Bone marrow (tissue), 2 donors: ENCODE measurements at places on chromosomes 5 and 9.

DNA sequence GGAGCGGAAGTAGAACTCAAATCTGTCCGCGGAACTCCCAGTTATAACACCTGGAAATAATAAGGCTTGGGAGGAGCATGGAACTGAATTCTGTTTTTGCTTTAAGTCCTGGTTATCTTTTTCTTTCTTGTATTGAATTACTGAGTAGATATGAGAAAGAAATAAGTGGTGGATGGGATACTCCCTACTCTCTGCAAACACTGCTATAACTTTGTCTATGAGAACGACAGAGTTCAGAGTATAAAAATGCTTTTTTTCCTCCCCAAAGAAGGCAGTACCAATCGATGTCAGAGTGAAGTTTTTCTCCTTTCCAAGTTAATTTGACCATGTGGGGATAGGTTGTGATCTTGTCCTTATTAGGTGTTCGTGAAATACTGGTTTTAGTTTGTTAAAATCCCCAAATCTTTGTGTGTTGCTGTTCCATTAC is 1.2 kb downstream of the RIC1 start:
- DNase-seq, result no peak

- no peak for DNase-seq
Observed at GRCh38 chr9:86766511-86766910, 180.8 kb downstream of the GAS1 start.

GRCh38 chr9:27041746-27042145 is 36.3 kb upstream of the LRRC19 start:
- DNase-seq, result no peak

DNA sequence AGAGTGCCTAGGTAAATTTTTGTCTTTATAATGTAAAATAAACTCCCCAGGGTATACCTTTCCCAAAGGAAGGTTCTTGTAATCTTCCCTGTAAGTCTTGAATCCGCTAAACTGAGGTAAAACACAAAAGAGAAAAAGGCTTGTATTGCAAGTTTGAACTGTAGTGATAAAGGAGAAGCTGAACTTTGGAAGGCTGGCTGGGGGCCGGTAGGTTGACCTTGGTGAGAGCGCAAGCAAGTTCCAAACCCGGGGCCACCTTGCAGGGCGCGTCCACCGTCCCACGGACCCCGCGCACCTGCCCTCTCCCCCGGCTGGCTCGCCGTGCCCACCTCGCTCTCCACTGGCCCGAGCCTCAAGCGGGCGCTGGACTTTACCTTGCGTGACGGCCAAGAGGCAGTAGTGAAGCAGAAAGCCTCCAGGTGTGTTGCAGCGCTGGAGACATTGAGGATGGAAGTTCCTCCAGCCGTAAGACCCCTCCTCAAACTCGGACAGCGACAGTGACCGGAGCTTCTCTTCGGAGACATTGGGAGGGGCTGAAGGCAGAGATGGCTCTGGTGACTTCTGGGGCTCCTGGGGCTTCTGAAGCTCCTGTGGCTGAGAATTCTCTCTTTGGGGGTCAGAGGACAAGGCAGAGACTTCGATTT is 428 bp downstream of the SLCO4C1 start:
- DNase-seq, result no peak

DNA sequence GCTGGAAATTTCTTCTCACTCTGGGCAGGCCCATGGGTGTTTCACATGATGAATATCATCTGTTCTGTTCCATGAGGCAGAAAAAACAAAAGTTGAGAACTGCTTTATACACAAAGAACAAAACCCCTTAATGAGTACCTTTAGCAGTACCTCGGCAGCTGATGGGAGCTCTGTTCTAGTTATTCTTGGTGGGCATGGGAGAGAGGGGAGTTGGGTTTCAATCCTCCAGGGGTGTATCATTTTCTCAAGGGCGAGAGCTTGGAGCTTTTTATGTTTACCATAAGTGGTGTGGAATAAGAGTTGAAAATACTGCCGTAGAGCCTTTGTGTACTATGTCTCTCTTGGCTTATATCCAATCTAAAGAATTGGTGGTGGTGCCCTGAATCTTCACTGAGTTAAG is 103.3 kb upstream of the ZNF608 start:
- no peak for DNase-seq

- DNase-seq, result no peak
Observed at GRCh38 chr9:112093147-112093869, 81.8 kb downstream of the SUSD1 start.

DNA sequence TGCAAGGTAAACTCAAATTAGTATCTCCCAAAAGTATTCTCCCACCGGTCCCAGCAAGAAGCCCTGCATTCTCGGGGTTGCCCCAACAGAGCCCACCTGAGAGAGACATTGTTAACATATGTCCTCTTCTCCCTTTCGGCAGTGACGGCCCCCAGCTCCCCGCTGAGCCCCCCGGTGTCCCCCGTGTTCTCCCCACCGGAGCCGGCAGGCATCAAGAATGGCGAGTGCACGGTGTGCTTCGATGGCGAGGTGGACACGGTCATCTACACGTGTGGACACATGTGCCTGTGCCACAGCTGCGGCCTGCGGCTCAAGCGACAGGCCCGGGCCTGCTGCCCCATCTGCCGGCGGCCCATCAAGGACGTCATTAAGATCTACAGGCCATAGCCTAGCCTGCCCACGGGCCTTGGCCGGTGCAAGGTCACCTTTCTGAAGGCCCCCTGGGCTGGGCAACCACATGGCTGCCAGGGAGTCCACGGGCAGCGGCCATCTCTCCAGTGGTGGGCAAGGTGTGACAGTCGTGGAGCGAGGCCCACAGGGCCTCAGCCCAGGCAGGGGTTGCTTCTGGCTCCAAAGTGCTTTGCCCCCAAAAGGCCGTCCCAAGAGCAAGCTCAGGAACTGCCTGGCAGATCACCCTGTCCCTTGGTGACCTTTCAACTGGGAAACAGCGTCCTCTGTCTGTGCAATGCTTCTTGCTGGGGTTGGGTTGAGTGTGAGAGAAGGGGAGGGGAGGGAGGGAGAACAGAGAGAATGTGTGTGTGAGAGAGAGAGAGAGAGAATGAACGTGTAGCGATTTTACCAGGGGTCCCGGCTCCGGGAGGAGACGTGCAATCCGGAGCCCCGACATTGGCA is 45.7 kb downstream of the NEURL1B start:
- no peak for DNase-seq

DNA sequence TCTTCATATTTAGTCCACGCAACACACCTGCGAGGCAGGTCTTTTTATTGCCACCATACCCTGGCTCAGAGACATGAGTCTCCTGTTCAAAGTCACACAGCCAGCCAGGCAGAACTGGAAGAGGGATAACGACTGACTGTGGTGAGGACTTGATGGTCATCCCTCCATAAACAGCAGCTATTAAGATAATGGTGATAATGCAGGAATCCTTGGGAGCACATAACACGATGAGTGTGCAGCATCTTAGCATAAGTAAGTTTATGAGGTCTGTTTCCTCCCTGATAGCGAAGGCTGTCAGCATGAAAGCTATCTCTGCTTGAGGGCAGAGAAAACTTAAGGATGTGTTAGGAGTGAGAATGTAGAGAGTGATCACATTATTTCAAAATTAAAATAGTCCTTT is 30.9 kb downstream of the KCTD16 start:
- no peak for DNase-seq

DNA sequence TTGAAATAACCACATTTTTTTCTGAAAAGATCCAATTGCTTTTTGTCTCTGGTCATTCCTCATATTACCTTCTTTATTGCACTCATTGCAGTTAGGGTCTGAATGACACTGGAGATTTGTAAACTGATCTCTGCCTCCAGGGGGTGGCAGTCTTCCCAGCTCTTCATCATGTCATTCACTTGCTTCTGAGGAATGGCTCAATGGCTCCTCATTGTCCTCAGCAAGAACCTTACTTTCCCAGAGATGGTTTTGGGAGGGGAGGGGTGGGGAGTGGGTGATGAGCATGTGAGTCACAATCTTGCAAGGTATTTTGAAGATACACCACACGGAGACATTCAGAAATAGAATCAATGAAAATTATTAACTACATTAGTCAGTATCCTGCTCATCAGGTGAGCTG is 159.8 kb upstream of the GAS1 start:
- no peak for DNase-seq

GRCh38 chr9:123761905-123762605 is 167.9 kb downstream of the DENND1A start:
- no peak for DNase-seq

- DNase-seq, result no peak
Observed at GRCh38 chr5:58444805-58445204, 15.1 kb downstream of the PLK2 start.

DNA sequence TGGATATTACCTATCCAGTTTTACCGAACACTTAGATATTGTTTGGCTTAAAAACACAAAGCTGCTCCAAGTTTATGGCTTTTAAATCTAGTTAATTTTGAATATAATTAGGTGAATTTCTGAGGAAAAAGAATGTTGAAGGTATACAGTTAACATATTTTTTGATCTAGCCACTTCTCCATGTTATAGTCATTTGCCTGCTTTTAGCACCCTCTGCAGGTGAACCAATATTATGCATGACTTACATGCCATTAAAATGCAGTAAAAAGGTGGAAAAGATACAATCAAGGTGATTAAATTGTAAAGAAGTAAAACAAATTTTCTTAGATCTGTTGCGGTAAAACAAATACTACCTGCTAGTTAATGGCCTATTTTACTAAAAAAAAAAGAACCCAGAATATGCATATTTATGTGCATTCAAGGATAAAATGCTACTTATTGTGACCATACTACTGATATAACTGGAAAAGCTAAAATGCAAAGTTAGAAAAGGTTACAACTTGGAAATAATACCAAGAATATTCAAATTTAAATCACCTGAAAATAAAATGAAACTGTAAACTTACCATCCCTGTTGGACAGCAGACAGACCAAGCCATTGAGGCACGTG is 132.1 kb downstream of the AP3B1 start:
- no peak for DNase-seq
